ENCODE measurements at places on chromosomes 16 and 17. TPM values are rescaled to one million over a fixed set of nuclear protein-coding genes. Genes with fewer than 3 reads are reported as not detected.

- peak; percentile 78 for DNase-seq
Measured at GRCh38 chr17:63841350-63842172, 924 bp downstream of the SMARCD2 start.

- DNase-seq: no peak
Measured at GRCh38 chr17:48173191-48173984, 65.8 kb downstream of the SNX11 start.

DNA sequence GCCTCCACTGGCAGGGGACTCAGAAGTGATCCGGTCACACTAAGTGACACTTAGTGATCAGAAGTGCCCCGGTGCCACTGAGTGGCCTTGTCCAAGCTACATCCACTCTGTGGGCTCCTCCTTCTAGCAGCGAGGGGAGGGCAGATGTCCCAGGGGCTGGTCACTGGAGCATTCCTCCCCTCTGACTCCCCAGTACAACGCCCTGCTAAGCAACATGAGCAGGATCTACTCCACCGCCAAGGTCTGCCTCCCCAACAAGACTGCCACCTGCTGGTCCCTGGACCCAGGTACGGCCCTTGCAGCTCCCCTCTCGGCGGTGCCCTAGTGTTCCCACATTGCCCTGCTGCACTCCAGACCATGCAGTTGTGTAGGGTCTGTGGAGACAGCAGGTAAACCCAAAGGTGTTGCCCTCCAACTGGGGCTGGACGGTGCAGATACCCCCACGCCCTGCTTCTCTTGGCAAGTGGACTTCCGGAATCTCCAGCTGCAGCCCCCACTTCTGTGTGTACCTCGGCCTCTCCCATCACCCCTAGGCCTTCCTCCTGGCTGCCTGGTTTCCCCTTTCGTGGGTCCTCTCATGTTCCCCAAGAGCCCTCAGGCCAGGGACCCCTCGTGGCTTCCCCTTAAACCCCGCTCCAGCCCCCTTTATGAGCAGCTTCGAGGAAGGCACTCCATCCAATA, 2.1 kb downstream of the ACE start:
- DNase-seq: peak; percentile 38

GRCh38 chr17:49576088-49576916, 631 bp downstream of the NXPH3 start:
- peak; percentile 68 for DNase-seq

- DNase-seq: no peak
Measured at GRCh38 chr16:1688807-1689560, 10.9 kb downstream of the JPT2 start.

Gene PYDC1
- not detected for total RNA-seq

Gene TEX14
- not detected for total RNA-seq

Gene TMC7
- 2.4 TPM for total RNA-seq

Data from G401 (cell line).